GM12892 (cell line): ENCODE measurements at places on chromosomes 1 and 21.

DNA sequence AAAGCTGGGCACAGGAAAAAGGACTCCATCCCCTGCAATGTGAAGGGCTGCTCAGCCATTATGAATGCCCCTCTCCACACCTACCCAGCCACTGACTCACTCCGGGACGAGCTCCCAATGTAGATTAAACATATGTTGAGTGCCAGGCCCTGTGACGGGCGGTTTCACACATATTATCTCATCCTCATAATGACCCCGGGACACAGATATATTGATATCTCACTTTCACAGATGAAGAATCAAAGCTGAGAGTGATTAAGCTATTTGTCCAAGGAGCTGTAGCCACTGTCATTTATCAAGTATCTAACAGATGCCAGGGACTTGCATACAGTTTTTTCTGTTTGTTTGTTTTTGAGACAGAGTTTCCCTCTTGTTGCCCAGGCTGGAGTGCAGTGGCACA is 35.0 kb upstream of the SLC30A1 start:
- DNase-seq = no peak

- no peak for DNase-seq
Measured at GRCh38 chr1:41355761-41356160, 5.5 kb upstream of the FOXO6 start.

DNA sequence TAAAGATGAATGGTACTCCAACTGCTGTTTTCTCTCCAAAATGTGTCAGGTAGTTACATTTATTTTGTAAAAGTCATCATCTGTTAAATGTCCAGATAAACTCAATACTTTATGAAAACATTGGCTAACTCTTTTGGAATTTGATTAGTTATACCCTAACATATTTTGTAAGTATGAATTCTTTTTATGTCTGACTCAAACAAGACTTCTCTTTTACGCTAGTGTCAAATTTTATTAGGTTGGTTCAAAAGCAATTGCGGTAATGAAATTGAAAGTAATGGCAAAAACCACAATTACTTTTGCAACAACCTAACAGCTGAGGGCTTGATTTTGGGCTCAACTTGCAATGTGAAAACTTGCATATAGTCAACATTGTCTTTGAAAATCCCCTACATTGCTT is 41.0 kb upstream of the USP25 start:
- DNase-seq = no peak

DNA sequence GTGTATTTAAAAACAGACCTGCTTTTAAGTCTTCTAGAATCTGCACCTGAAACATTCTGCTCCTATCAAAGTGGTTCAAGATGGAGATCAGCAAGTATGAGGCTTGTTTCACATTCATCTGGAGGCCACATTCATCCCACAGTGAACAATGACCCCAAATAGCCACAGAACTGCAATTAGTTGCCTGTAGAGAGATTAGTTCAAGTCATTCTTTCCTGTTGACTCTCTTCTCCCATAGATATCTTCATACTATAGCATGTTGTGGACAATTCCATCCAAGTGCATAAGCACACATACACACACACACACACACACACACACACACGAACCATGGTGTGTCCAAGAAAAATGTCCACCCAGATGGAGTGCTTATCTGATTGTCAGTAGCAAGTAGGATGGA is 101.7 kb upstream of the FGGY start:
- no peak for DNase-seq

GRCh38 chr1:87535551-87535950 is 206.9 kb downstream of the LMO4 start:
- no peak for DNase-seq
